ENCODE measurements at places on chromosomes 2 and 18.

DNA sequence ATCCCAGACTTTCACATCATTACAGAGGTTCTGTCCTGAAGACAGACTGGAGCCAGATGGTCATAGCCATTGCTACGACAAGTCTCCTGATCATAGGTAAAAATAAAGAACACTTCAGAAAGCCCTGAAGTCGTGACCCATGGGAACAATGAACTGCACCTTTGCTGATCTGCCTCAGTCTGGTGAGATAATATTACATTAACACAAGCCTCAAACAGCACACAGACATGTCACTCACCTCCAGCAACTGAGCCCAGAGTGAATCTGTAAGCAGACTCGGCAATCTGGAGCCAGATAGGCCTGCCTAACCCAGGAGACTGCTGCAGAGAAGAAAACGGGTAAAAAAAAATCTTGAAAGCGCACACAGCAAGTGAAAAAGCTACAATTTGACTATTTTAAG, 79.2 kb downstream of the SLC25A12 start:
- DNase-seq, result no peak

GRCh38 chr2:15982285-15983044, 42.1 kb downstream of the MYCN start:
- no peak for DNase-seq

DNA sequence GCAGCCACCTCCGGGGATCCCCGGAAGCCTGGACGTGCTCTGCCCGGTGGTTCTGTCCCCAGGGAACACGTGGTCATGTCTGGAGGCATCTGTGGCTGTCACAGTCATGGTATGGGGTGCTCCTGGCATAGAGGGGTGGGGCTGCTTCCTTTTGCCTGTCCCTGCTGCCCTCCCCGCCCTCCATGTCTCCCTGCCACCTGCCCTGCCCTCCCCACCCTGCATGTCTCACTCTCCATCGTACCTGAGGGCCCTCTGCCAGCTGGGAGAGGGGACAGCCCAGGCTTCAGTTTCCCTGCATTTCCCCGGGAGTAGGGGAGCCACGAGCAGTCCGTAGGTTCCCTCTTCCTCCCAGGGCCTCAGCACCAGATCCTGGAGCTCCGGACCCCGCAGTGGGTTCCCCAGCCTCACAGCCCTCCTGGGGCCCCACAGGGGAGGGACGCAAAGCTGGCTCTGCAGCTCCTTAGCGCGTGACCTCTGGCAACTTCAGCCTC, 90.0 kb upstream of the CTDP1 start:
- DNase-seq, result no peak

DNA sequence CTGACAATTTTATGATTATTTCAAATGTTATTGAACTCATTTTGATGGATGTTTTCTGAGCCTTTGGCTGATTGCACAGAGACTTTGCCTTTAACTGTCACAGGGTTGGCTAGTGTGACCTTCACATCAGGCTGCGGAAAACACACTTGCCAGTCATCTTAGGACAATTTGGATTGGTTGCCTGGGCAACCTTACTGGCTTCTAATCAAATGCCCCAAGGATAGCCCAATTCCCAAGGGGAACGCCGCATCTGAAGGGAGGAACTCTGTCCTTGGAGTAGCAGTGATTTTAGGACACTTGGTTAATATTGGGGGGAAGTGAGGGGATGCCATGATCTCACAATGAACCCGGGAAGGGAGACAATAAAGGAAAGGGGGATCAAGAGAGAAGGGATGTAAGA, 29.5 kb downstream of the OSBPL6 start:
- DNase-seq, result no peak

- DNase-seq, result peak; percentile 31
These were observed 178.9 kb downstream of the CAPN13 start for GRCh38 chr2:30628341-30628740.

DNA sequence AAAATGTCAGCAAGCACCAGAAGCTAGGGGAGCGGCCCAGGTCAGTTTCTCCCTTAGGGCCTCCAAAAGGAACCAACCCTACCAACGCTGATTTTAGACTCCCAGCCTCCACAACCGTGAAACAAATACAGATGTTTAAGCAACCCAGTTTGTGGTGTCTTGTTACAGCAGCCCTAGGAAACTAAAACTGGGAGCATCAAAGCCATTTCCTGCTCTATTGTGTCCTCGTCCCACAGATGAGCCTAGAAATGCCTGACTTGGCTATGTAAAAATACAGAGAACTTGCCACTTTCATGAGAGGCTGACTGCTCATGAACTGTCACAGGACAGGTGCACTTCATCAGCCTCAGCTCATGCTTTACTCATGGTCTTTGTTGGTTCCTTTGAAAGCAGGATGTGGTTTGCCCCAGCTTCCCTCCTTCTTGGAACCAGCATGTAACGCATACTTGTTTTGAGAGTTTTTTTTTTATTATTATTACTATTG, 97.6 kb upstream of the SLC39A10 start:
- peak; percentile 49 for DNase-seq

All from epithelial cell of esophagus (primary cell).